Naive thymus-derived CD8-positive, alpha-beta T cell (primary cell): ENCODE measurements at places on chromosomes 11 and 22.

- peaks cover 7% of the 10 kb centered on the region for H3K4me1 ChIP-seq
- H3K36me3 ChIP-seq: no peaks in the 10 kb centered on the region
- DNase-seq: peak; percentile 20
- H3K27ac ChIP-seq: no peak overlapping the region
These were observed 154.9 kb upstream of the NAV2 start for GRCh38 chr11:19557720-19558140.

DNA sequence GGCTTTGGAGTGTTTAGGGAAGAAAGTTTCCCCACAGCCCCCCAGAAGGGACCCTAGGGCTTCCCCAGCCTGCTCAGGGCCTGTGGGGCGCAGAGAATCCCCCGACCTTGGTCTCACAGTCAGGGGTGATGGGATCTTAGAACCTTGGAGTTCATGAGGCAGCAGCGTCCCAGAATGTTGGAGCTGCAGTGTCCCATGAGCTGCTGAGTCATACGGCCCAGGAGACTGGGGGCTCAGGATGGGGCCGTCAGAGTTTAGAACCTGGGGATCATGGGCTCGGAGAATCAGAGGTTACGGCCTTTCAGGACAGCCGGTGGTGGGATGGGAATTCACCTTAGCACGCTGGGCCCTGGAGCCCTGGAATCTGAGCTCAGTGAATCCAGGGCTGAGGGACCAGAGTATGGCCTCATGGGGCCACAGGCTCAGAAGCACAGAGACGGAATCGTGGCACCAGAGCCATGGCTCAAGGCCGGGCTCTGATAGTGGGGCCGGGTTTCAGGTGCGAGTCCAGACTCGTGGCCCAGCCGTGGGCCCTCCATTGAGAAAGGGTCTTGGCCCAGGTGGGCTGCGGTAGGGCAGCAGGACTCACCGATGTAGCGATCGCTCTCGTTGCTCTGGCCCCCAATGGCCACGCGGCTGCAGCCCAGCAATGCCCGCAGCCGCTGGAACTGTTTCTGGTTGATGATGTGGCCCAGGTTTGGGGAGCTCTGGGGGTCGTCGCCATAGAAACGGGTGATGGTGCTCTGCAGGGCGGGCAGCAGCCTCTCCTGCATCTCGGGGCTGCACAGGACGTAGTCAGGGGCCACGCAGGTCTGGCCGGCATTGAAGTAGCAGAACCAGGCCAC, 9.5 kb downstream of the ALDH3B2 start:
- H3K4me3 ChIP-seq: no peak overlapping the region
- H3K27me3 ChIP-seq: peaks cover 1% of the 10 kb centered on the region
- DNase-seq: no peak
- H3K36me3 ChIP-seq: no peaks in the 10 kb centered on the region
- no peaks in the 10 kb centered on the region for H3K4me1 ChIP-seq

DNA sequence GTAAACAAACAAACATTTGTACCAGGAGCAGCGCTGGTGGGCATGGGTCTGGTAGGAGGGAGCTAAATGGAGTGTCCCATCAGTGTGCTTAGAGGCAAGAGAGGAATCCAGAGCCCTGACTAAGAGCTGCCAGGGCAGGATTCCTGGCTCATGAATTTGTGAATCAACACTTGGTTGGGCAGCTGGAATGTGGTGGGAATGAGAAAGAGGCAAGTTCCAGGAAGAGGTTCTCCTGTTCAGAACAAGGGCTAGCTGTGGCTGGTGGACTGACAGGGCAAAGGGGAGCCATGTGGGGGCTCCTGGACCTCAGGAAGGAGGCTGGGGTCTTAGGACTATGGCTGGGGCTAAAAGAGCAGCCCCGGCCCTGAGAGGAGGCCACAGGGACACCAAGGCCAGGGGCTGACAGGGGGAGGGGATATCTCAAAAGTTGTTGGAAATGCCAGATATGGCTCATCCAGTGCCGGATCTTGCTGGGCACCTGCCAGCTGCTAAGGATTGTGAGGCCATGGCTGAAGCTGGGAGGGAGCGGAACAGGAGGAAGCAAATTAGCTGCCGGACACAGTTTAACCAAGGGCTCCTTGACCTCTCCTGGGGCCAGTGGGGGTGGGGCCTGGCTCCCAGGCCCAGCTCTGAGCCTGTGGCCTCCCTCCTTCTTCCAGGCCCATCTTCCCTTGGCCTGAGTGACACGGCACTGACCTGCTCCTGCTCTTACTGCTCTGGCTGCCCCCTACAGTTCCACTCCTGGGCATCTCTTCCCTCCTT, 14.6 kb upstream of the P2RY6 start:
- peaks cover 1% of the 10 kb centered on the region for H3K4me1 ChIP-seq
- no peak overlapping the region for H3K4me3 ChIP-seq
- H3K36me3 ChIP-seq: no peaks in the 10 kb centered on the region
- no peak overlapping the region for H3K27ac ChIP-seq
- DNase-seq: no peak

DNA sequence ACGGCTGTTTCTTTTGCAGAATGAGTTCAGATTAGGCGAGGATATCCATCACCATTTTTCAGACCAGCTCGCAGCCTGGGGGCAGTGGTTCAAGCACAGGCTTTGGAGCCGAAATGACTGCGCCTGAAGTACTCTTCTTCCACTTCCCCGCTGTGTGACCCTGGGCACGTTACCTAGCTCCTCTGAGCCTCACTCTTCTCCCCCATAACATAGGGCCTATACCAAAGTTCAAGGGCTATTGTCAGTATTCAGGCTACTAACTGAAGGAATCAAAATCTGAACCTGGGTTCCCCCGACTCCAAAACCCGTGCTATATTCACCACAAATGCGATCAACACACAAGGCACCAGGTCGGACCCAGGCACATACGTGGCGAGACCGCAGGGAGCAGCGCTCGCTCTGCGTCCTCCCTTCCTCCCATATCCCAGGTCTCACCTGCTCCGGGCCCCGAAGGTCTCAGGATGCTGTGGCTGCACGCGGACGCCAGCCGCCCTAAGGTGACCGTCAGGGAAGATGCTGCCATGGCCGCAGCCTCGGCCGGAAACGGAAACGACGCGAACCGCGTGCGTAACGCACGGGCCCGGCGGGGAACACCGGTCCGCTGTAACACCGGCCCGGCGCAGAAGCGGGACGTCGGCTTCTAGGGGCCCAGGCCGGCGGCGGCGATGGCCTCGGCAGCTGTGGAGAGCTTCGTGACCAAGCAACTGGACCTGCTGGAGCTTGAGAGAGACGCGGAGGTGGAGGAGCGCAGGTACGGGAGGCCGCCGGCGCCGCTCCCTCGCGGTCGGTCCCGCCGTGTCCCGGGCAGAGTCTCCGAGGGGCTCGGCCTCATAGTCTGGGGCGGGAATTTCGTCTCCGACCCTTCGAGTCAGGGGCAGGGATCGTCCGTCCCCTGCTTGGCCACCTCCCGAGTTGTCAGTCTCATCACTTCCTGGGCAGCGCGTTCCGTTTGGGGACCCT, at the start of the genes IGHMBP2 and MRPL21:
IGHMBP2 (plus strand) TSS at position 604 of the 960 bp plus-strand sequence; CDS start at position 666, 62 bp downstream.
MRPL21 (minus strand) TSS at position 545 of the 960 bp plus-strand sequence; CDS start at position 523, 22 bp downstream.
- no peaks in the 10 kb centered on the region for H3K36me3 ChIP-seq
- no peaks in the 10 kb centered on the region for H3K27me3 ChIP-seq

DNA sequence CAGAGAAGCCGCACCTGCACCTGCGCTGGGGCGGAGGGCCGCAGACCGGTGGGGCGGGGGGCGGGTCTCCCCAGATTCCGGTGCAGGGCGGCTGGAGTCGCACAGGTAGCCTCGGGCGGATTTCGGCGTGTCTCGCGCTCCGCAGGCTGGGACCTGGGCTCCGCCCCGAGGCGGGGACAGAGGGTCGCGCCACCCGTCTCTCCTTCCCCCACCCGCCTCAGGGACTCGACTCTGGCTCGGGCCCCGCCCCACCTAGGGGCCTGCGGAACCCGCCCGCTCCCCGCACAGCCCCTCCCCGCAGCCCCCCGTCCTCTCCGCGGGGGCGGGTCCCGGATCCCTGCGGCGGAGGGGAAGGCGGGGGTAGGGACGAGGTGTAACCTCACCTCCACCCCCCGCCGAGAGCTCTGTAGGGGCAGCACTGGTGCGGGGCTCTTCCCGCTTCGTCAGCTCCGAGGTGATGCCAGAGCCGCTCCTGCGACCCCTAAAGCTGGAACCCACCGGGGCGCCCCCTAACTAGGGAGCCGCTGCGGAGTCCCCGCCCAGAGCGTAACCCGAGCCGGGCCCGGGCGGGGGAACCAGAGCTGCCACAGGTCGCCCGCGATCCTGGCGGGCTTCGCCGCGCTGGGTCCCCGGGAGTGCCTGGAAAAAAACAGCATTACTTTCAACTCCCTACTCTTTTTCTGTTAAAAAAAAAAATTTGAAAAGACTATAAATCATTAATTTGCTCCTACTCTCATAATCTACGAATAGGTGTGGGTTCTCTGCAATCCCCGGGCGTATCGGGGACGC, at the start of gene SLC29A2:
SLC29A2 (minus strand) TSS at position 134 of the 789 bp plus-strand sequence. CDS start 169 bp downstream, outside the sequence.
- H3K4me1 ChIP-seq: peaks cover 17% of the 10 kb centered on the region
- H3K4me3 ChIP-seq: peak within 1 kb of the TSS; percentile 87
- H3K27me3 ChIP-seq: no peaks in the 10 kb centered on the region

- DNase-seq: no peak
- no peak overlapping the region for H3K27ac ChIP-seq
- no peaks in the 10 kb centered on the region for H3K27me3 ChIP-seq
- no peak overlapping the region for H3K4me3 ChIP-seq
- H3K36me3 ChIP-seq: no peaks in the 10 kb centered on the region
These were observed 541.9 kb upstream of the CCDC90B start for GRCh38 chr11:83827940-83828554.

DNA sequence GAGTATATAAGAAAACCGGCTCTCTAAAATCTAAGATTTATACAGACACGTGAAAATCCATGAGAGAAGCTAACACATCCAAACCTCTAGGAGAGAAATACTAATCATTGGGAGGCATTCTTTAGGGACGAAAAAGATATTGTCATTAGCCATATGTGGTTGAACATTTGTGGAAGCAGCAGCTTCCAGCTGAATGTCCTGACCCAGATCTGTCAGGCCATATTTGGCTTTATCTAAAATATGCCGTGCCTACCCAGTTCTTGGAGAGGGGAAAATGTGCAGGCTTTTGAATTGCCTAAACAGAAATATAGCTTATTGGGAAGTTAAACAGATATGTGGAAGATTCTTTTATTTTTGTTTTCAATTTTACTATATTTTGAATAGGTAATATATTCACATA, 6.4 kb downstream of the CCDC89 start:
- no peak for DNase-seq
- no peak overlapping the region for H3K27ac ChIP-seq
- no peak overlapping the region for H3K4me3 ChIP-seq
- H3K4me1 ChIP-seq: peaks cover 13% of the 10 kb centered on the region
- peaks cover 2% of the 10 kb centered on the region for H3K27me3 ChIP-seq

DNA sequence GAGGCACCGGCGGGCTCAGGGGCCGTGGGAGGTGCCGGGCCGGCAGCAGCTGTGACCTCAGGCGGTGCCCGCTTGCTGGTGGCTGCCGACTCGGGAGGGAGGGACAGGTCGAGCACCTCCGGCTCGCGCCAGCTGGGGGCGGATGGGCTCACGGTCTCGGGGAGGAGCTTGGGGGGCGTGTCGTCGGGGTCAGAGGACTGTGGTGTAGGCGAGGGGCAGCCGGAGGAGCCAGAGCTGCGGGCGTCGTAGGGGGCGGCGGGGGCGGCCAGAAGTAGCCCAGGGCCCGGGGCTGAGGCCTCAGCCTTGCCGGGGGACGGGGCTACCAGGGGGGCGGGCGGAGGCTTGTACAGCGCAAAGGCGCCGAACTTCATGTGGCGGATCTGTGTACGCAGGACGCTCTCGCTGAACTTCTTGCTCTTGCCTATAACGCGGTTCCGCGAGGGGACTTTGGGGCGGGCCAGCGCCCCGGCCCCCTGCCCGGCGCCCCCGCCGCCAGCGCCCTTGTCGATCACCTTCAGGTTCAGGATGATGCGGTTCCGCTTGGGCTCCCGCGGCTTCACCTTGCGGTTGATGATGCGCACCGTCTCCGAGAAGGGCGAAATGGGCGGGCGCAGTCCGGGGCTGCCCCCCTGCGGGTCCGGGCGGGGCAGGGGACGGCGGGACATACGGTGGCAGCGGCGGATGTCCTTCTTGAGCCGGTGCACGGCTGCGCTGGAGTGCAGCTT, 5.5 kb downstream of the CBX6 start:
- no peaks in the 10 kb centered on the region for H3K27me3 ChIP-seq
- no peak overlapping the region for H3K27ac ChIP-seq
- H3K4me1 ChIP-seq: peaks cover 36% of the 10 kb centered on the region

DNA sequence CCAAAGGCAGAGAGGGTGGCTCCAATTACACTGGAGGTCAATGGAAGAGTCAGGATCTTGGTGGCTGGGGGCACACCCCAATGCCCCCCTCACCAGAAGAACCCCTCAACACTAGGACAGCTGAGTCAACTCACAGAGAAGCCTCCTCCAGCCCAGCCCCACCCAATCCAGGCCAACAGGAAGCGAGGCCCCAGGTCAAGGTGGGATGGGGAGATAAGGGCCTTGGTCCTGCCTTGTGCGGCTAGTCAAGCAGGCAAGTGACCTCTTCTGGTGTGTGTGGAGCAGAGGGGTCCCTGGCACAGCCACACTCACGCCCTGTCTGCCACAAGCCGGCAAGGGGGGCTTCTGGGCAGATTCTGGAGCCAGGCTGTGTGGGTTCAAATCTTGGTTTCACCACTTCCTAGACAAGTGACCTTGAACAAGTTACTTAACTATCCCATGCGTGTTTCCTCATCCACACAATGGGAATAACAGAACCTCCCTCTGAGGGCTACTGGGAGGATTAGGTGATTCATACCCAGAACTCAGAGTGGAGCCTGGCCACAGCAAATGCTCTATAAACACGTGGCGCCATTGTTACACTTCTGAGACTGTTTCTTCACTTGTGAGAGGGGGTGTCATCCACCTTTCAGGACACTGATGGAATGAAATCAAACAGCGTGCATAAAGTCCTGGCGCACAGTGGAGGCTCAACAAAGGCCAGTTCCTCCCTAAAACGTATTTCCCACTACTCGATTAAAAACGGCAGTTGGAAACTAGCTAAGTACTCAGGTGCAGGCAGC, 3.2 kb downstream of the TTLL12 start:
- H3K4me3 ChIP-seq: peak overlapping the region; percentile 20
- H3K36me3 ChIP-seq: peaks cover 10% of the 10 kb centered on the region
- H3K27ac ChIP-seq: no peak overlapping the region
- DNase-seq: no peak

GRCh38 chr11:116865696-116866095, 28.3 kb upstream of the APOA1 start:
- H3K36me3 ChIP-seq: peaks cover 98% of the 10 kb centered on the region
- H3K4me1 ChIP-seq: no peaks in the 10 kb centered on the region
- H3K27me3 ChIP-seq: no peaks in the 10 kb centered on the region
- no peak for DNase-seq

DNA sequence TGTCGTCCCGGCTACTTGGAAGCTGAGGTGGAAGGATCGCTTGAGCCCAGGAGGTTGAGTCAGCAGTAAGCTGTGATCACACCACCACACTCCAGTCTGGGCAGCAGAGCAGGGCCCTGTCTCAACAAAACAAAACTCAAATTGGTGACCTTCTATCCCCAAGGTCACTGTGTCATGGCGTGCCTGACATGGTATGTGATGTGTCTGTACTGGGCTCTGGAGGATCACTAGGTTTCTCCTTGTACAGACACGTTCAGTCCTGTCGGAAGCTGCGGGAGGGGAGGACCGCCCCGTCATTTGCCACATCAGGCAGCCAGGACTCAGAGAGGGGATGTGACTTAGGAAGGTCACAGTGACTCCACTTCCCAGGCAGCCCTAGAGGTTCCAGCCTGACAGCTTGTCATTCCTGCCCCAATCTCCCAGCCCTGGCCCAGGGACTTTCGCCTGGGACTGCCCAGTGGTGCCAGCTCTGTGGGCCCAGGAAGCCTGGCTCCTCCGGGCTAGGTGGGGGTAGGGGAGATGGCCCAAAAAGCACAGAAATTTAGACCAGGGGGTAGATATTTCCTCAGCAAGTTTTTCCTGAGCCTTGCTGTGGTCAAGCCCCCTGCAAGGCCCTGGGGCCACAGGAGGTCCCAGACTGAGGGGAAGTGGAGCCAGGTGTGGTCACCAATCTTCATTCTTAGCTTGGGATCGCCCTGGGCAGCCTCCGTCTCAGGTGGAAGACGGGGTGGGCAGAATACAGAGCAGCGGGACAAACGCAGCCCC, 53.2 kb downstream of the TRIOBP start:
- peaks cover 16% of the 10 kb centered on the region for H3K4me1 ChIP-seq
